Glomerular endothelial cell (primary cell): ENCODE measurements at places on chromosomes 13 and 19. TPM values are rescaled to one million over a fixed set of nuclear protein-coding genes. Genes with fewer than 3 reads are reported as not detected.

DNA sequence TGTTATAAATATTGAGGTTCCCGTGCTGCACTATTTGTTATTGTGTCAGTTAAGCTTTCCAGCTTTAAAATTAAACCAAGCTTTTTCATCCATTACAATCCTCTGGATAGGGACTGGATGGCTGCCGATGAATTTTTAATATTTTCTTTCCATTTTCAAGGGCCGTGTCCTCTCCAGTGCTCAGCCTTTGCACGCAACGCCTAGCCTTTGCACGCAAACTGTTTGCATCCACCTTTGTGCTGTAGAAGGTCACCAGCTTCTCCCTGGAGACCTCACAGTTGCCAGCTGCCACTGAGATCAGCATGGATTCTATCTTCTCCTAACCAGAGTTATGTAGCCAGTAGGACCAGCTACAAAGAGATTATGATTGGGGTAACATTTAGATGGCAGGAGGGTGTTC, 240.5 kb downstream of the SLC7A1 start:
- no peak for DNase-seq

Gene LGI4
- not detected in 2 replicates for total RNA-seq

GRCh38 chr13:25687471-25688225, 315.9 kb downstream of the ATP8A2 start:
- DNase-seq = no peak

Gene GJB2
- 1.0 TPM in 1 of 2 replicates, not detected in the other for total RNA-seq

- no peak for DNase-seq
Measured at GRCh38 chr13:114174529-114174961, 4.5 kb upstream of the CFAP97D2 start.

GRCh38 chr19:31226151-31226935, 122.9 kb downstream of the TSHZ3 start:
- DNase-seq = no peak
